Breast epithelium (tissue), 4 donors: ENCODE measurements at places on chromosomes 2 and 18. TPM values are rescaled to one million over a fixed set of nuclear protein-coding genes. Genes with fewer than 3 reads are reported as not detected.

DNA sequence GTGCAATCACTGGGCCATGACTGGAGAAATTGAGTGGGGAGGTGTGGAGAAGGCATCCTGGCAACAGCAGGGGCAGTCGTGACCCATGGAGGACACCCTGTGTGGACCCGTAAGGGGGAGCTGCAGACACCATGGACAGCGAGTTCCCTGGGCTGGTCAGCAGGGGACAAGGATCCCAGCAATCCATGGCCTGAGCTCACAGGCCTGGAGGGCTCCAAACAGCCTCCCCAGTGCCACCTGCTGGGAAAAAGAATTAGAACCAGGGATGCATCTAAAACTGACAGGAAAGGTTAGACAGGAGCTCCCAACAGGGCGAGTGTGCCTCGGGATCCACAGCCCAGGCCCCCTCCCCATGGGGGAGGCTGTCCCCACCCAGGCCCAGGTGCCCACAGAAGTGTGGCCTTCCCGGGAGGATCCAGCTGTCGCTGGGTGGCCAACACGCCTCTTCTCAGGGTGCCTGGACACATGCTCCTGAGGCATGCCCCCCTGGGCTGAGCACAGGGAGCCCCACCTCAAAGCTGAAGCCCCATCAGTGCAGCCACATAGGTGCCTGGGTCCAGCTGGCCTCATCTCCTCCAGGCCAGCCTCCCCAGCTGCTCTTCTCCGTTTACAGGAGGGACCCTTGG is 20.5 kb upstream of the KIF1A start:
- no peak for DNase-seq

OXER1 gene
- total RNA-seq = 1.0 TPM

TTN gene
- 23.4 TPM for total RNA-seq

CD8A gene
- total RNA-seq = 2.0 TPM
